ENCODE measurements at places on chromosomes 7 and 10. TPM values are rescaled to one million over a fixed set of nuclear protein-coding genes. Genes with fewer than 3 reads are reported as not detected.

The THSD7A gene
- 0.26 TPM for total RNA-seq

The TRPV5 gene
- not detected for total RNA-seq

The PROSER2 gene
- 27.8 TPM for total RNA-seq

The PODXL gene
- 0.53 TPM for total RNA-seq

The EPO gene
- not detected for total RNA-seq

The SEPTIN14 gene
- not detected for total RNA-seq

The CPA4 gene
- total RNA-seq: 5.6 TPM

The CYP2W1 gene
- not detected for total RNA-seq

The BTBD16 gene
- total RNA-seq: 0.26 TPM

The C1QL3 gene
- not detected for total RNA-seq

GRCh38 chr7:140213684-140214074 lies 36.9 kb upstream of the KDM7A start:
- DNase-seq: no peak

DNA sequence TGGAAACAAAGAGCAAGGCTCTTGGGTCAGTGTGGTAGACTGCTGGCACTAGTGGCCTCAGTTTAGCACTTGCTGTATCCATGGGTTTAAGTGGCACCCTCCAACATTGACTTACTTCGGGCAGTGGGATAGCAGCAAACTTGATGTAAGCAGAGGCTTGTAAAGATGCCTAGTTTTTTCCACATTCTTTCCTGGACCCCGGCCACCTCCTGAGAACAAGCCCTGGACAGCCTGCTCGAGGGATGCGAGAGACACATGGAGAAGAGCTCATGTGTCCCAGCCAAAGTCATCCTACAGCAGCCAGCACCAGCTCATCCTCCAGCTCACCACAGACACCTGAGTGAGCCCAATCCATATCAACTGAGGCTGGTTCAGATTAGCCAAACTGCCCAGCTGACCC lies 142.7 kb upstream of the PCBD1 start:
- DNase-seq: no peak

- peak; percentile 46 for DNase-seq
Measured at GRCh38 chr7:135215698-135216097, 4.4 kb upstream of the WDR91 start.

DNA sequence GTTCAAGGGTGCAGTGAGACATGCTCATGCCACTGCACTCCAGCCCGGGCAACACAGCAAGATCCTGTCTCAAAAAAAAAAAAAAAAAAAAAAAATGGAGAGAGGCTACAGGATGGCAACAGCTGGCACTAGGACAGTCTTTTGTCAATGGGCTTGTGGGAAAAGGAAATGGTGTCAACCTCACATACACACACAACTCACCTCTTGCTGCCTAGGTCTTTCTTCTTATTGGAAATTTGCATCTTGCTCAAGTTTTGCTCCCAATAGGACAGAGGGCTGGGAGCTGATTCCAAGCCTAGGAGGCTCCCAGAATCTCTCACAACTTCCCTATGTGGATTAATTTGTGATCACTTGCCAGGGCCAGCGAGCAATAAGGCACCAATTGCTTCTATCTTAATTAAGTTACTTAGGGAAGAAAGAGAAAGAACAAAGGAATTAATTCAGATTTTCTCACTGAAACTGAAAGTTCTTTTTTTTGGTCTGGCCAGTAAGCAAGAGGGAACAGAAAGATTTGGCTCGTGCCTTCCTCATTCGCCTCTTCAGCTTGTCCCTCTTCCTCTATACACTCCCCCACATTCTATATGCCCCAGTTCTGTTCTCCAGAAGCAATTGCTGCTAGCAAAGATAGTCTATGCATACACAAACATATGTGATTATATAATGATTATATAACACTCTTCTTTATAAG lies 33.8 kb downstream of the MAP3K8 start:
- no peak for DNase-seq

DNA sequence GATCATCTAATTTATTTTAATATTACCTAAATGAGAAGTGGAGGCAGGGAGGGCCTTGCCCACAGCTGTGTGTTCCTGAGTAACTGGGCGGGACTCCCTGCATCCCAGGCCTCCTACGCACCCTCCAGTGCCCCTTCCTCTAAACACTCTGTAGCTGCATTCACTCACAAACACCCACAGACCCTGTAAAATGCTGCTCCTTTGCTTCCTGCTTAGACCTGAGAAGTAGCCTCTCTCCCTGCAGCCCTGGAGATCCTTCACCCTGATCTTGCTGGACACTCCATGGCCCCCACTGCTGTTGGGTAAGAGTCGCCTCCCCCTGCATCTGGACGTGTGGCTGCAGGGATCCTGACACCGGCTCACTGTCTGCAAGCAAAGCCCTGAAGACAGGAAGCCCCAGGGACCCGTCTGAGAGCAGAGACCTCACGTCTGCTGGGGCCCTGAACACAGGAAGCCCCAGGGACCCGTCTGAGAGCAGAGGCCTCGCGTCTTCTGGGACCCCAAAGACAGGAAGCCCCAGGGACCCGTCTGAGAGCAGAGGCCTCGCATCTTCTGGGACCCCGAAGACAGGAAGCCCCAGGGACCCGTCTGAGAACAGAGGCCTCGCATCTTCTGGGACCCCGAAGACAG lies 589.8 kb downstream of the DNAJB6 start:
- DNase-seq: no peak

- DNase-seq: no peak
Measured at GRCh38 chr10:61157182-61157581, 213.2 kb upstream of the RHOBTB1 start.

- DNase-seq: no peak
Measured at GRCh38 chr10:131490991-131491594, 179.6 kb upstream of the TCERG1L start.

- DNase-seq: no peak
Measured at GRCh38 chr10:104142081-104142480, 20.1 kb downstream of the SFR1 start.

DNA sequence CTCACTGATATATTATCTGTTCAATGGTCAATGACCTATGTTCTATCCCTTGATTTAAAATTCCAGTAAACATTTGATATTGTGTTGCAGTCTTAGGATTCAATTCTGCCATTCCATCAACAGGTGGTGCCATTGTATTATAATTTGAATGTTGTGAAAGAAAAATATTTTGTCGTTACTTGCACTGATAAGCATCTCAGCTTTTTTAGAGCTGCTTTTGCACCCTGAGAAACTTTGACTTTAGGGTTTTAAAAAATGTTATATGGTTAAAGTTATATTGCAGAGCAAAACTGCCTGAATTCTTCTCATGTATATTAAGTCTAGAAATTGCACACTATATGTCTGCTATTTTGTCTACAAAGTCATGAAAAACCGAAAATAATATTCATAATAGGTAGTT lies 18.8 kb upstream of the MINDY3 start:
- DNase-seq: peak; percentile 50

- DNase-seq: no peak
Measured at GRCh38 chr7:149882248-149883047, 8.7 kb downstream of the ATP6V0E2 start.

DNA sequence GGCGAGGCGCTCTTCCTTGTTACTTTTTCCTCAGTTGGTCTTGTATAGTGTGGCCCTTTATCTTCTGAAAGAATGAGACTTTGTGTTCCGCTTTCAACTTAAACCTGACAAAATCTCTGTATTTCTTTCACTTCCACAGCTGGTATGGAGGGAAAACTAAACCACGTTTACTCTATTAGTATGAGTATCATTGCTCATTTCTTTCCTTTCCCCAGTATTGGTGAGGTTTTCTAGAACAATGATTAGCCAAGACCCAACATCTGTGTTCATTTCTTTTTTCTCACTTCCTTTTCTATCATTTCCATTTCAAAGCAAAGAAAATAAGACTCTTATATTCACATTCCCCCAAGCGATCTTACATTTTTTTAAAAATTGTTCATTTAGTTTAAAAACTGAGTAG lies 165.3 kb downstream of the PAXIP1 start:
- DNase-seq: no peak

DNA sequence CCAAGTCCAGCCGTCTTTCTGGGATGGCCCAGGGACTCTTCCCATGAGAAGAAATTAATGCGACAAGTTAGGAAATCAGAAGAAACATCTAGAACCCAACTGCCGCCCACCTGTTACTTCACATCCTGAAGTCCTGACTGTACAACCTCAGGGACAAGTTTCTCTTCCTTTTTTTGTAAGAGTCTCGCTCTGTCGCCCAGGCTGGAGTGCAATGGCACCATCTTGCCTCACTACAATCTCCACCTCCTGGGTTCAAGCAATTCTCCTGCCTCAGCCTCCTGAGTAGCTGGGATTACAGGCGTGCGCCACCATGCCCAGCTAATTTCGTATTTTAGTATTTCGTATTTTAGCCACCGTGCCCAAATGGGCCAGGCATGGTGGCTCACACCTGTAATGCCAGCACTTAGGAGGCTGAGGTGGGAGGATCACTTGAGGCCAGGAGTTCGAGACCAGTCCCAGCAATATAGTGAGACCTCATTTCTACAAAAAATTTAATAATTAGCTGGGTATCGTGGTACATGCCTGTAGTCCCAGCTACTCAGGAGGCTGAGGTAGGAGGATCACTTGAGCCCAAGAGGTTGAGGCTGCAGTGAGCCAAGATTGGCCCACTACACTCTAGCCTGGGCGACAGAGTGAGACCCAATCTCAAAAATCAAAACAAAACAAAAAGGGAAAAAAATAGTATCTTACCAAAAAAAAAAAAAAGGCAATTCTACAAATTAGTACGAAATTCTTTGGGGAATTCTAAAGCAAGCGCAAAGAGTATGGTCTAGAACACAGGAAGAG lies 20.8 kb downstream of the LAT2 start:
- DNase-seq: no peak

DNA sequence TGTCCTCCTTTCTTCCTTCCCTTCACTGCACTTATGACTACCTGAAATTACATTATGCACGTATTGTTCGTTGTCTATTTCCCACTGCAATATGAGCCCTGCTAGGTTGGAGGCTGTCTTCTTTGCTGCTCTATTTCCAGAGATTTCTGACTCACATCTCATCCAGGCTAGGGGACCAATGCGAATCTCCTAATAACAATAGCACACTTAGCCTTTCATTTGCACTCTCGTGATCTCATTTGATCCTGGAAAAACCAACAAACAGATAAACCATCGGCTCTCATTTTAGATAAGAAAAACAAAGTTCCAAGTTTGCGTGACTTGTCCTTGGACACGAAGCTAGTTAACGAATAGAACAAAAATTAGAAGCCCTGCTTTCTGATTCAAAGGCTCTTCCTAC lies 1.4 kb downstream of the ZNF438 start:
- DNase-seq: peak; percentile 49

- DNase-seq: peak; percentile 40
Measured at GRCh38 chr7:1544178-1544895, 11.7 kb downstream of the TMEM184A start.

DNA sequence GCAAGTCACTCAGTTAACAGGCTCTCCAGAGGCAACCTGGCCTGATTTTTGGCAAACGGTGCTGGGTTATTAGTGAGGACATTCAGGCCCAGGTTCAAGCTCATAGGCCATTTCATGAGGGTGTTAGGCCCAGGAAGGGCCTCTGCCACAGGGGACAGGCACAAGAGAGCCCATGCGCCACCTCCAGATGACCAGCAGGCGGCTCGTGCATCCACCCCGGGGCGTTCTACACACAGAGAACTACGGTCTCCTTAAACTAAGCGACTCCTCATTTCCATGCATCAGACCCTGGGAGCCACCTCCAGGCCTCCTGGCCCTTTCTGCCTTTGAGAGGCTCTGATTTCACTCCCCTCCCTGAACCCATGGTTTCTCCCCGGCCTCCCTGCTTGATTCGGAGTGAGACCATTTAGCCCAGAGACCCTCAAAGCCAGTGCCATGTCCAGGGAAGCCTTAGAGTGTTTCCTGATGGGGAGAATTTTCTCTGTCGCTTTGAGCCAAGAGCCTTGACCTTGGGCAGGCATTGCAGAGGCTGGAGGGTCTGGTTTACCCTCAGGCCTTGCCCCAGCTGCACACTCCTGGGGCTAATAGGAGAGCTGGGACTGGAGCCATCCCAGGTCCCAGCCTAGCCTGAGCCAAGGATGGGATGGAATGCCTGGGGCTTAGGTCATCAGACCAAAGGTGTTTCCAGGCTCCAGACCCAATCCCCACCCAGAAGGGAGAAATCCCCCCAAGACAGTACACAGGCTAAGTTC lies 188.0 kb downstream of the GRID1 start:
- DNase-seq: no peak

DNA sequence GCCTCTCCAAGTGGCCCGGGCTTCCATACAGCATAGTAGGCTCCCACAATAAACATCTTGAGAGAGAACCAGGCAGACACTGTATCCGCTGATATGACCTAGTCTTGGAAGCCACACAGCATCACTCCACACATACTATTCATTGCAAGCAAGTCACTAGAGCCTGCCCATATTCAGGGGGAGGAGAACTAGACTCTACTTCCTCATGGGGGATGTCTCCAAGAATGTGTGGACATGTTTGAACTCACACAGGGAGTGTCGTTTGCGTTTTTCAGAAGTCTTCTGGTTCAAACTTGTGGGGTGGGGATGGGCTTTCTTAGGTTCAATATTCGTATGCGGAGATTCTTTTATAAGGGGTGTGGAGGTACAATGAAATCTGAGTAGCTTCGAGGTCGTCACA lies 232.6 kb upstream of the HABP2 start:
- DNase-seq: peak; percentile 56

GRCh38 chr7:37248396-37248861 lies 200.2 kb downstream of the ELMO1 start:
- DNase-seq: no peak

GRCh38 chr10:101052285-101052684 lies 9.5 kb upstream of the KAZALD1 start:
- DNase-seq: peak; percentile 67

DNA sequence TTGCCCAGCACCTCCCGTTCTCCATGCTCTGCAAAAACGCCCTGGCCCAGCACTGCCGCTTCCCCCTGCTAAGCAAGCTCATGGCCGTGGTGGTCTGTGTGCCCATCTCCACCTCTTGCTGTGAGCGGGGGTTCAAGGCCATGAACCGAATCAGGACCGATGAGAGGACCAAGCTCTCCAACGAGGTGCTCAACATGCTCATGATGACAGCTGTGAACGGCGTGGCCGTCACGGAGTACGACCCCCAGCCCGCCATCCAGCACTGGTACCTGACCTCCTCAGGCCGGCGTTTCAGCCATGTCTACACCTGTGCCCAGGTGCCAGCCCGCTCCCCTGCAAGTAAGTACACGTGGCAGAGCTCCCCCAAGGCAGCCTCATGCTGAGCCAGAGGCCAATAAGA lies 11.6 kb upstream of the ATP6V0E2 start:
- no peak for DNase-seq

All from bronchial epithelial cell (primary cell).